Thyroid gland (tissue), 4 donors: ENCODE measurements at places on chromosomes 12 and 14. TPM values are rescaled to one million over a fixed set of nuclear protein-coding genes. Genes with fewer than 3 reads are reported as not detected.

KIF5A gene
- 0.67 TPM for total RNA-seq

DNA sequence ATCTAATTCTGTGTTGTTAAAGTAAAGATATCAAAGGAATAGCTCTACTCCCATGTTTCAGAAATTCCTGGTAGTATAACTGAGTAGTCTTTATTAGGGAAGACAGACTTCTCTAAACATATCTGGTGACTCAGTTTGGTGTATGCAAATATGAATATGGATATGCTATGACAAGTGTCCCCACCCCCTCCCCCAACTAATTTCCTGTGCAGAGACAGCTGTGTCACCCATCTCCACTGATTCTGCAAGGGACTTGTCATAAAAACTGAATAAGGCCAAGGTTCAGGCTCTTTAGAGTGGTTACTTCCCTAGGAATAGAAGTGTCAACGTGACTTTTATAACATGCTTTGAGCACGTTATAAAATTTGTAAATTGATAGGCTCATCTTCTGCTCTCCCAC, 429.1 kb downstream of the DAD1 start:
- no peak for DNase-seq

GRCh38 chr12:58884916-58885315, 35.4 kb downstream of the LRIG3 start:
- no peak for DNase-seq

DNA sequence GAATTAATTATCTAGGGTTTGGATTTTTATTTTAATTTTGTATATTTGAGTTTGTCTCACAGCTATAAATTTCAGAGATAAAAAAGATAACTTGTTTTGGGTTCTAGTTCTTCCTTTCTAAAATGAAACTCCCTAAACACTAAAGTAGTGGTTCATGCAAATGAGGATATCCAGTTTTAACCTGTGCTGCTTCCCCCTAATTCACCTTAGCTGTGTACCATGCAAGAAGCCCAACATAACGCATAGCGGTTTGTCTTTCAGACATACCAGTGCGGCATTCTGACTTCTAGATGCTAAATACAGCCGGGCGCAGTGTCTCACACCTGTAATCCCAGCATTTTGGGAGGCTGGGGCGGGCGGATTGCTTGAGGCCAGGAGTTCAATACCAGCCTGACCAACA, 288.6 kb upstream of the NPAS3 start:
- DNase-seq = no peak

DNA sequence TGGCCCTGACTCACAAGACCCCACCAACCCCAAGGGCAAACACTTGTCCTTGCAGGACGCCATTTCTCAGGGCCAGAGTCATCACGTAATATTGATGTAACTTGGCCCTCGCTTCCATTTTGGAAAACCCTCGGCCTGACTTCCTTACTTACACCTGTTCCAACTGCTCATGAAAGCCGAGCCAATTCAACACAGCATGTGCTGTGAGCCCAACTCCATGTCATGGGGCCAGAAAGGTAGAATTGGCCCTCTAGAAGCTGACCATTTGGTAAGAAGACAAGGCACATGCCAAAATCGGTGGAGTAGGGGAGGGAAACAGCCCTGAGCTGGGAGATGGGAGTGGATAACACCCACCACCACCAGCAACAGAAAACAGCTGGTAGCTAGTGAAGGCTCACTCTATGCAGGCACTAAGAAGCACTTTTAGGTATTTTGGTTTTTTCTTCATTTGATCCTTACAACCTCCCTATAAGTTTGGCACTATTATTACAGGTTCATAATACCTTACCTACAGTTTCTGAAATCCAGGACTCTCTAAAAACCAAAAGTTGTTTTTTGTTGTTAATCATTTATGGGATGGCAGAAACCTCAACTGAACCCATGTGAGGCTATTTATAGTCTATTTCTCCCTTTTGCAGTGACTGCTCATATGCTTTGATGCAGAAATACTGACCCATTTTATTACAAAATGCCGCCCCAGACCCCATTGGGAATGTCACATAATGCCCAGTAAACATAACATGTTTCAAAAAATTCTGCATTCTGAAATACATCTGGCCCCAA, 6.5 kb downstream of the TTC7B start:
- no peak for DNase-seq

GRCh38 chr14:102610968-102611811, 18.7 kb downstream of the RCOR1 start:
- no peak for DNase-seq

- no peak for DNase-seq
Measured at GRCh38 chr12:132154941-132155770, 10.9 kb downstream of the NOC4L start.

DNA sequence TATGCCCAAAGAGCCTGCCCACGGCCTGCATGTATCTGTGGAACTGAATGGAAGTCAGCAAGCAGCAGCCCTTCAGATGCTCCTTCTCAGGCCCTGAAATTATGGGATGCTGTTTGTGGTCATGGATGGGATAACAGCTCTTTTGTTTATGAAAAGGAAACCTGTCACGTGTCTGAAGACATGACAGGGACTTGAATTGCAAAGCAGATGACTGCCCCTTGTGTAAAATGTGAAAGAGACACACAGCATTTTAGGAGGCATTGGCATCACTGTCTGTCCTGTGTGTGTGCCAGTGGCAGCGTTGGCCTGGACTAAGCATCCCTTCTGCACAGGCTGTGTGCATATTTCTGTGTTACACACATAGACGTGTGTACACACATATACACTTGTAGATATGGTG, 192.1 kb downstream of the VRK1 start:
- DNase-seq = no peak

AKAP6 gene
- 34.5 TPM for total RNA-seq

DNA sequence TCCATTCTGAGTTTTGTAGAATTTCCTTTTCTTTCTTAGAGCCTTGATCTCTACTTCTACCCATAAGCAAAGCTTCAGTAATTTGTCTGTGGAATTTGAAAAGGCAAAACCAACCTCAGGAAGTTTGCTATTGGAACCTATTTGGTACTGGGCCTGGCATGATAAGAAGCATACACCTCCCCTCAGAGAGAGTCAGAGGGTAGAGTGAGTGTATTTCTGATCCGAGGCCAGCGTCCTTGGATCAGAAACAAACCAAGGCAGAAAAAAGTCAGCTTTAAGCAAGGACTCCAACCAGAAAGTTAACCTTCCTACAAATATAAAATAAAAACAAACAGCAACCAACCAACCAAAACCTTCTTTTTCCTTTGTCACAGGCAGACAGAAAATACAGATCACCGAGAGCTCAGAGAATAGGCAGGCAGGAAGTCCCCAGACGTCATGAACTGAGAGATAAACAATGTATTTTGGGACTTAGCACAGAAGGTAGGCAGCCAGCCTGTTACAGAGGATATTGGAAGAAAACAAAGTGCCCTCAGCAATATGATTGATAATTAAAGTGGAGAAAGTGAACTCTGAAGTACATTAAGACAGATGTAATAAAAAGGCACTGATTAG, 141.5 kb downstream of the NEDD1 start:
- DNase-seq = peak; percentile 40

AVPR1A gene
- total RNA-seq = 11.6 TPM

- no peak for DNase-seq
Measured at GRCh38 chr14:25010471-25010870, 39.5 kb downstream of the STXBP6 start.

GLIPR1 gene
- total RNA-seq = 14.1 TPM
